ENCODE measurements at places on chromosomes 11 and 22.

DNA sequence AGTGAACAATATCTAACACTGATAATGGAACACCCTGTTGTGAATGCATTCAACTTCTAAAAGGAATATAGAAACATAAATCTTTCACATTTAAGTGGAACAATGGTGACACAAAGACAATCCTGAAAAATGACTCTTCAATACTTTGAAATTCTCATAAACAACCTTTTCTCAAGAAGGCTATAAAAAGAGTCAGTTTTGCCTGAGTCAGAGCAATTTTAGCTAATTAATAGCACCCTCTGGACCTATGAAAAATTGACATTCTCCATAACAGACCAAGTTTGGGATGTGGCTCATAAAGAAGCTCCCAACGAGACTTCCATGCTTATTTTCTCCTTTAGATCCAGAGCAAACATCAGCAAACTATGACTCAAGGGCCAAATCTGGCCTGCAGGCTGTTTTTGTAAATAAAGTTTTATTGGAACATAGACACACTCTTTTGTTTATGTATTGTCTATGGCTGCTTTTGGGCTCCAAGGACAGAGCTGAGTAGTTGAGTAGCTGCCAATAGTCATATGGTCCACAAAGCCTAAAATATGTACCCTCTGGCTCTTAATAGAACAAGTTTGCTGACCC lies 108.0 kb downstream of the MAML2 start:
- DNase-seq, result no peak

DNA sequence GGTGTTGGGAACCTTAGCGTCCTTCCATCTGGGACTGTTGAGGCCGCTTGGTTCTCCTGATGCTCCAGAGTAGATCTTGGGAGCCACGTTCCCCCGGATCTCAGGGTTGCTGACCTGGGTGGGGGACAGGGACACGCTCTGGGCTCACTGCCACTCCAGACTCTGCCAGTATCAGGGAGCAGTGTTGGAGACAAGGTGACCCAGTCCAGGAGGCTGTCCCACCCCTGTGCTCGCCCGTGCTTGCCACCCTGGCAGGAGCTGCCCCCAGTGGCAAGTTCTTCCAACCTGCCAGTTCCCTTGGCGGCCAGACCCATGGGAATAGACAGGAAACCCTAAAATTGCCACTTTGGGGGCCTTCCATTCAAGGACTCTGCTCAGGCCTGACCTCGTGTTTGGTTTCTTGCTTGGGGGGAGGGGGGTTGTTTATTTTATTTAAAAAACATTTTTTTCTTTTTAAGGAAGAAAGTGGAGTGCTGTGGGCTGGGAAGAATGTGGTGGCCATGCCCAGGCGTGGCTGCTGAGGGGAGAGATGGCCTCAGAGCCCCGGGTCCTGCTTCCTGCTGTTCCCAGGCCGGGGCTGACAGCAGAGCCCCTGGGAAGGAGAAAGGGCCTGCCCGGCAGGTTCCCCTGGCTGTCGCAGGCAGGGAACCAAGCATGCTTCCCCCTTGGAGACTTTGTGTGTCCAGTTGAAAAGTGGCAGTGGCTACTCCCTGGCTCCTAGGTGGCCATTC lies 7.2 kb downstream of the GRK2 start:
- no peak for DNase-seq

GRCh38 chr22:24088816-24089215 lies 77.7 kb downstream of the CABIN1 start:
- DNase-seq, result no peak

GRCh38 chr11:71556018-71556417 lies 7.8 kb downstream of the KRTAP5-9 start:
- DNase-seq, result no peak

- DNase-seq, result no peak
Measured at GRCh38 chr11:46064221-46064620, 57.0 kb downstream of the PHF21A start.

GRCh38 chr22:50146439-50147238 lies 23.9 kb upstream of the PANX2 start:
- no peak for DNase-seq

DNA sequence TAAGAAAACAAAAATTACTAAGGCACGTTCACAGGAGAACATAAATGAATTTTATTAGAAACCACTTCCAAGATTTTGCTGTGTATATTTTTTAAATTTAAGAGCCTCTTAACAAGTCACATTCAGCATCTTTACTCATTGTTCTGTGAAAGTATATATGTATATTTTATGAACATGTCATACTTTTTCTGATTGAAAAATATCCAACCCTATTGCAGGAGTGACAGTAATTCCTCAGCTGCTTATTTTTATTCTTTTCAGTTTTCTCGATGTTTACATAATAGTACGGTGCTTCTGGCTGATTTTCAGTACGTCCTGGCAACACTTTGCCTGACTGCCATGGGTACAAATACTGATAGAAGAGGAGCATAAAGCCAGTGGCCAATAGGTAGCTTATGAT lies 41.8 kb downstream of the XKR3 start:
- no peak for DNase-seq

- DNase-seq, result no peak
Measured at GRCh38 chr11:9719566-9720289, 55.9 kb downstream of the SWAP70 start.

DNA sequence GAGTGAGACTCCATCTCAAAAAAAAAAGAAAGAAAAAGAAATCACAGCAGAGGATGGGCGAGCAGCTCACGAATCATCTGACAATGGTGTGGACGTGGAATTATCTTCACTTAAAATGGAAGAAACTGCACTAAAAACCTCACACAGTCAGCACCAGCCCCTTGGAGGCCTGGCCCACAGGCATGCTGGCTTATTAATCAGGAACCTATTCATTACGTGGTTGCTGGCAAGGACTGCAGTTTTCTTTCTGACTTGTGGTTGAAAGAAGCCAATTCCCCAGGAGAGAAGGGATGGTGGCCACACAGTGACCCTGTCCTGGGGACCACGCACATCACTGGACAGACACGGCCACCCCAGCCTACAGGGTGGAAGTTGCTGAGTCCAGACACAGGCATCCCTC lies 401.1 kb downstream of the CTTN start:
- DNase-seq, result no peak

DNA sequence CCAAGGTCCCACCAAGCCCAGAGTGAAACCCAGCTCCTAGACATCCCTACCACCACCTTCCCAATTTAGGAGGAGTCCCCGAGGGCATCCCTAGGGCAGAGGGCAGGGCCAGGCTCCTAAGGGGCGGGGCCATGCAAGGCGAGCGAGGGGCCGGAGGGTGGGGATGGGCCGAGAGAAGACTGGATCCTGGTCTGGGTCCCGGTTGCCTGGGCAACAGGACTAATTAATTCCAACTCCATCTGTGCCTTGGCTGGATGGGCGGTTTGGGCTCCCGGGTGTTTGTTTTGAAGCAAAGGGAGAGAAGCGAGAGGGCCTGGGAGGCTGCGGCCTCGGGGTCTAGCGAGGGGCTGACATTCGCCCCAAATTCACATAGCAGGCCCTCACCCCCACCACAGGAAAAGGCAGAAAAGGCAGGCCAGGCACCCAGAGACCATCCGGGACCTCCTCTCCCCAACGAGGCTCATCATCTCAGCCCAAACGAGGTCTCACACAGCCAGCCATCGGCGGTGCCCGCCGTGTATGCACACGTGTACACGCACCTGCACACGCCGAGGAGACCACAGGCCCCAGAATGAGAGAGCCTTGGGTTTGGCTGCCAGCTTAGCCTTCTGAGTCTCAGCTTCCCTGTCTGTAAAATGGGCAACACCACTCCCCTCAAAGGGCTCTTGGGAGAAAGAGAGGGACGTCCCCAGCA lies 23.9 kb downstream of the ELFN2 start:
- DNase-seq, result no peak

- DNase-seq, result no peak
Measured at GRCh38 chr11:78402847-78403246, 14.8 kb downstream of the GAB2 start.

- no peak for DNase-seq
Measured at GRCh38 chr22:40684728-40685127, 5.4 kb downstream of the MCHR1 start.

DNA sequence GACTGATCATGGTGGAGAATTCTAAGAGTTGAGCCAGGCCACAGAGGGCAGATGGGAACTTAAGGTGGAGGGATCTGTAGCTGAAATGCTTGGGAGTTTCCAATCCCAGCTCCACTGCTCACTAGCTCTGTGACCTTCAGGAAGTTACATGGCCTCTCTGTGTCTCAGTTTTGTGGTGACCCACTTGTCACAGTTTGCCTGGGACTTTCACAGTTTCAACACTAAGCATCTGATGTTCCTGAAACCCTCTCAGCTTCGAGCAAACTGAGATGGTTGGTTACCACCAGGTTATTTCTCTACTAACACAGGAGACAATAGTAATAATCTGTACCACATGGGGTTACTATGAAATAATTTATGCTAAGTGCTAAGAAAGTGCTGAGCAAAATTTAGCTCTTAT lies 505.3 kb downstream of the OPCML start:
- no peak for DNase-seq

DNA sequence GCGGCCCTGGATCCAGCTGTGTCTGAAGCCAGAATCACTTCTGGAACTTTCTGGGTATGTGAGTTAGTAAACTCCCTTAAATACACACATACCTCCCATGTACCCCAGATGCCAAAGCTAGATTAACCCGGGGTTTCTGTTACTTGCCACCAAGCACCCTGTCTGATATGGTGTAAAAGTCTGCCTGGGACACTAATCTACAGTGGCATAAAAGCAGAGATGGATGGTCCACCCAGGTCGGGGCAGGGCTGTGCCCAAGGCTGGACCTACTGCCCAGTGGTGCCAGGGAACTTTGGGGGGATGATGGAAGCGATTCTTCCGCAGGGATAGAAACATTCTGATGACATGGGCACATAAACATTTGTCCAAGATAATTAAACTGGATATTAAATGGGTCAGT lies 12.7 kb downstream of the MRGPRF start:
- no peak for DNase-seq

DNA sequence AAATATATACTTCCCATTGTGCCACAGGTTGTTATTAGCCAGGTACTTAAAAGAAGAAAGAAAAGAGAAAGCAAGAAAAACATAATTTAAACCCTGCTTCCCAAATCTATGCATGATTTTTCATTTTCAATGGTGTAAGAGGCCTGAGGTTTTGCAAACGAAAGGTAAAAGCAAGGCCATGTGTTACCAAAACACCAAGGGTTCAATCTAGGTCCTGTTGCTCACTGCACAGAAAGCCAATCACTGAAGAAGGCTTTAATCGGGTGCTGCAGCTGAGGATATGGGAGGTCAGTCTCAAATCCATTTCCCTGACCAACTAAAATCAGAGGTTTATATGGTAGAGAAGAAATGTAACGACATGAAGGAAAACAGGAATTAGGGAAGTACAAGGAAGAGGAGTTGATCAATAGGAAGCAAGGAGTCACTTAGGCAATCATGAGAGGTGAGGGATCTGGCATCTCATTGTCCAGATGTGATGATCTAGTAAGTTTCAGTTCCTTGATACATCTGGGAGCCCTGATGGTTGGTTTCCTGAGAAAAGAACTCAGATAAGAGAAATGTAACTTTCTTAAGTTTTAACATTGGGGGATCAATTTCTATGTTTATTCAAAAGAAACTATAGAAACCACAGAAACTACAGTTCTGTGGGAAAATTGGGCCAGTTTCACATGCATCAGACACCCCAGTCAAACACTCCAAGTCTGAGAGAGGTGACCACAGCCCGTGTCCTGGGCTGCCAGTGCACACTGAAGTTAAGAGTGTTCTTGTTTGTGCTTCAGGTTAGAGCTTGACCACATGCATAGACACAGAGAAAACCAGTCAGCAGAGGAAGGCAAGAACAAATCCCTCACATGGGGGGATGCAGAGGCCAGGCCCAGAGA lies 18.1 kb upstream of the DKK3 start:
- DNase-seq, result no peak

GRCh38 chr11:2586793-2587131 lies 113.0 kb downstream of the KCNQ1OT1 start:
- DNase-seq, result no peak

- DNase-seq, result peak; percentile 57
Measured at GRCh38 chr11:57460022-57460757, at the start of gene RTN4RL2. Gene RTN4RL2 (plus strand): TSS chr11:57460528. CDS start chr11:57460866, 338 bp downstream.

DNA sequence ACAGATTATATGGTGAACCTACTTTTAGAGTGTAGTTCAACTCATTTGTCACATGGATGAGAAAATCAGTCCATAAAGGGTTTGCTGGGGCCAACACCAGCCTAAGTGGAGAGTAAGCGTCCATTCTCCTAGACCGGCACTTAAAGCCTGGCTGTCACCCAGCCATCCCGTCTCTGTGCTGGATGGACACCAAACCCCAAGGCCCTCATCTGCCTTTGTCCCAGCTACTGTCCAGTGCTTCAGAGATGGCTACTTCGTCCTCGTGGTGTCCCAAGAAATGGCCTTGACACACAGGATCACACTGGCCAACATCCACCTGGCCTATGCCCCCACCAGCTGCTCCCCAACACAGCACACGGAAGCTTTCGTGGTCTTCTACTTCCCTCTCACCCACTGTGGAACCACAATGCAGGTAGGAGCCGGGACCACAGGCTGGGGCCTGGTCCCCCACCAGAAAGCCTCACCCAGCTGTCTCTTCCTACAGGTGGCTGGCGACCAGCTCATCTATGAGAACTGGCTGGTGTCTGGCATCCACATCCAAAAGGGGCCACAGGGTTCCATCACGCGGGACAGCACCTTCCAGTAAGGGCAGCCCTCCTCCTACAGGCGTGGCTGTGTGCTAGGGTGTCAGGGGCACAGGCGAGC lies 3.5 kb downstream of the ZP1 start:
- no peak for DNase-seq

DNA sequence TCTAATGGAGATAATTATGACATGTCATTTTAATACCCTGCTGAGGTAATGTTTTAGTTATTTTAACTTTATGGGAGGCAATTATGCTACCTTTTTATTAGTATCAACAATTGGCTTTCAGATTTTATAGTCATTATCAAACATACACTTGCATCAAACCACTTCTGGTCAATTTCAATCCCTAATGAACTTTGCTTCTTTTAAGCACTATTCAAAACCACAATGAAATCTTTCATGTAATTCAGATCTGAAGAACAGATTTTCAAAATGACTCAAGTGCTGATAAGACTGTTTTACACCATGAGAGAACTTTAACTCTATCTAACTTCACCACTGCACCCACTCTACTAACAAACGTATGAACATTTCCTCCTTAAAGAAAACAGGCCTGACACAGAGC lies 25.9 kb upstream of the CCDC34 start:
- peak; percentile 2 for DNase-seq

GRCh38 chr22:32880061-32880460 lies 78.6 kb downstream of the TIMP3 start:
- DNase-seq, result no peak

DNA sequence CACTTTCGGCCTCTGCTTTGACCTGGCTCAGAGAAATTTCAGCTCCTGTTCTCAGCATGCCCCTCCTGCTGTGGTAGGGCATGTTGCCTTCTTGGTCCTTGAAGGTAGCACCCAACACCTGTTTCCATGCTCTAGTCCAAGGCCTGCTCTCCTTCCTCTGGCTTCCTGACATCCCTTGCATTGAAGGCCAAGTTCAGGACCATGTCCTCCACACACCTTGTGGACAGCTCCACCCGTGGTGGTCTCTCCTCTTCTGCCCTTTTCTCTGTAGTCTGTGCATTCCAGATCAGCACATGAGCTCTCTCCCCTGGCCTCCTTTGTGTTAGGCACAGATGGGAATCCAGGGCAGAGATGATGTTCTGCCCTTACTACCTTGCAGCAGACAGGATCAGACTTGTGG lies 225.3 kb downstream of the ADAMTS15 start:
- DNase-seq, result no peak
